ENCODE measurements at places on chromosomes 2 and 18.

DNA sequence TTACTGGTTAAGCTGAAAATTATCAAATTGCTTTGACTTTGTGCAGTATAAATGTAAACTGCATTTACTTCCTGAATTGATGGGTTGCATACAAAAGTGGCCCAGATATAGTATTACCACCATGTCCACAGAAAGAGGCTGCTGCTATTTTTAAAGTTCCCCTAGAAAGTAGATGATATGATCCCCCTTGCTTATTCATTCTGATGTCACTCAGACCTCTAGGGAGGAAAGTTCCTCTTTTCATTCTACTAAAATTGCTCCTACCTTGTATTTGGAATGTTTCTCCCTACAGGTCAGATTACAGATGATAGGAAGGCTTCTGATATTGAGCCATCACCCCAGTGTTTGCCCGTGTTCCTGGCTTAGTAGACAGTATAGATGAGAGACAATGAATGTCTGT is 247.6 kb upstream of the TNP1 start:
- DNase-seq = no peak

- DNase-seq = no peak
These were observed 130.0 kb upstream of the MC4R start for GRCh38 chr18:60502591-60502990.

- DNase-seq = no peak
These were observed 284.0 kb upstream of the GCFC2 start for GRCh38 chr2:75994759-75995158.

GRCh38 chr2:133774654-133775015 is 206.4 kb upstream of the NCKAP5 start:
- no peak for DNase-seq

DNA sequence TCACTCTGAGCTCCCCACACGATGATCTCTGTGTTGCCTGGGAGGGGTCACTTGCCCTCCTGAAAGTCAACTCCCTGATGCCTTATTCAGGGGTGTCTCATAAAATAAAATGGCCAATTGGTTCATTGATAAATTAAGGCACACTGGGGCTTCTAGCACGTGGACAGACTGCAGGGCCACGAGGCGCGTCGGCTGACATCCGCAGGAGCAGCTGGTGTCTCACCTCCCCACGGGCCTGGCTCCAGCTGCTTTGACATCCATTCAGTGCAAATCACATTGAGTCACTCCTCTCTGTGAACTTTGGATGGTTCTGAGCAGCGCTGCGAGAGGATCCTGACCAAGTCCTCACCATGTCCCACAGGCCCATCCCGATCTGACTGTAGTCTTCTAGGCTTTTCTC is 4.6 kb upstream of the ST8SIA3 start:
- DNase-seq = no peak

GRCh38 chr2:7881466-7881865 is 800.4 kb upstream of the ID2 start:
- no peak for DNase-seq

DNA sequence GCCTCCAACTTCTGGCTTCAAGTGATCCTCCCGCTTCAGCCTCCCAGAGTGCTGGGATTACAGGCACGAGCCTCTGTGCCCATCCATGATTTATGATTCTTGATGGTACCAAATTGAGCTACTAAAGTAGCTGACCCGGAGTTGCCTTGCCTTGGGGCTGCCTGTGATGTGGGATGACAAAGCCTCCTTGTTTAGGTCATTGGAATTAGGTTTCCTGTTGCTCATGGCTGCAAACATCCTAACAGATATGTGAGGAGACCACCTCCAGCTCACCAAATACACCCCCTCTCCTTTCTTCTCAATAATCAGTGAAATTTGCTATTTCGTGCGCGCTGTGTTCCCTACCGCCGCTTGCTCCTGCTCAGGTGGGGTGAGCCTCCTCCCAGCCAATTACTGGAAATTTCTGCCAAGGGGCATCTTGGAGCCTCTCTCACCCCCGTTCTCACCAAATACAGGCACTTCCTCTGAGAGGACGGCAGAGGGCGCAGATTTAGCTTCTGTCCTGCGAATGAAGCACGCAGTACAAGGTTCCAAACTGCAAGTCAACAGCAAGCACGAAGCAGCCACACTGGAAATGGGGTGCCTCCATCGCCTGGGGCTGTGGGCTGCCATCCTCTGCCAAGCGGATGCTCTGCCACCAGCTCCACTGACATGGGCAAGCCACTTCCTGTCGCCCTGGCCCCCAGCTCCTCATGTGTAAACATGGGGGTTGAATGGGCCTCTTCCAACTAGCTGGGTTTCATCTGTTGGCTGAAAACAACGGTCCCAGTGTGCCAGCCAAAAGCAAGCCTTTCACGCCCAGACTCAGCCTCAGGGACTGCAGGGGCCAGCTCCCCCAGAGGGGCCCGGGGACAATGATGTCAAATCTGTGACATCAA is 71.7 kb downstream of the NCAPH start:
- DNase-seq = peak; percentile 61

- DNase-seq = peak; percentile 36
These were observed 80.9 kb downstream of the XDH start for GRCh38 chr2:31333527-31334183.

DNA sequence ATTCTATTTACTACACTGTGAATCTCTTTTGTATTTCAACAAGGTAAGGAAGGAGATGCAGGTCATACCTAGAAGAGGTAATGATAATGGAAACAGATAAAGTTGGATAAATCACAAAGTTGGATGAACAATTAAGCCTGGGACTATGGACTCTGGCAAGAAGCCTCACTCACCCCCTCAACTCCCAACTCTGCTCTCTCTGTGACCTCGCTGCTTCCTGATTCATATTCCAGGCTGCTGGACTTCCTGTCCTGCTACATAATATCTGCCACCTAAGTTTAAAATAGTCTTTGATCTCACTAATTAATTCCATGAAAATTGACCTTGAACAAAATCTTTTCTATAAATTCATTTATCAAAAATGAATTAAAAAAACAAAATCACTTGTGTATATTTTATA is 215.3 kb downstream of the CALCRL start:
- DNase-seq = no peak

DNA sequence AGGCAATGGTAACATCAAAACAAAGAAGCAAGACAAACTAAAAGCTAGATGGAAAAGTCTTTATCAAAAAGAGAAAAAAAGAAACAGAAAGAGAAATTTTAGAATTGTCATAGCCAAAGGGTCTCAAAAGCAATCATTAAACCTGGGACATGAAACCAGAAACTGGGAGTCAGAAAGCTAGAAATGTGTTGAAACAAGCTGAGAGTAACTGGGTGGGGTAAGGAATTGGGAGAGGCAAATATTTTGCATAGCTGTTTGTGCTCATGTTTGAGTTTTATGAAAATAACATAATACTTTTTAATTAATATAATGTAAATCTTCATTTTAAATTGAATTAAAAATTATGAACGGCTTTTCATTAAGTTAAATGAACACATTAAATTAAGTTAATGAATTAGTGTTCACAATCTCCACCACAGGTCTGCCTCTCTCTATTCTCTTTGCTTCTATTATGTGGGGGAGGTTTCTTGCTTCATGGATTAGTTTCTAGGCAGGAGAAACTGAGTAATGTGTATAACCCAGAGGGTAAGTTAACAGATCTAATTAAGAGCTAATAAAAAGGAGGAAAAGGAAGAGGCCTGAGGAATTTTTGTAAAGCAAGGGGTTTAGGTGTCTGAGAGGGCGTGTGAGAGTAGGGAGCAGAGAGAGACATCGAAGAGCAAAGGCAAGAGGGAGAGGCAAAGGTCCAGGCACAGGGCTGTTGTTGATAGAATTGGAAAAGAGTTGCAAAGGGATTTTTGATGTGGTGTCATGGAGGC is 20.0 kb upstream of the SERPINB2 start:
- no peak for DNase-seq

DNA sequence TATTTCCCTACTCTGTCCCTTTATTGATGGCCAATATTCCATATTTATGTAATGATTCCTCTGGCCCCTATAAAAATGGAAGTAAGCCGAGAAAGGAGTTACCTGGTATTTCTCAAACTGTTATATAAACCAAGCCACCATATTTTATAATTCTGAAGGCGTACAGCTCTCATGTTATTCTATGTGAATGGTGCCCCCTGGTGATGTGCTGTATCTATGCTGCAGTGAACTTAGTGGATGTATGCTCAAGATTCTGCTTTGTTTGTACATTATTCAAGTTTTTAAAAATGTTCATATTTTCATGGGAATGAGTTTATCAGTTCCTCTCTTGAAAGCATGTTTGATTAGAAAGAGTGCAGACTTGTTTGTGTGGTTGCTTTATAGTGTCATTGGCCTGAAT is 194.5 kb upstream of the LRRTM1 start:
- DNase-seq = no peak

- DNase-seq = no peak
These were observed 533 bp downstream of the CXCR4 start for GRCh38 chr2:136117391-136117841.

- no peak for DNase-seq
These were observed 134.4 kb upstream of the SLC1A4 start for GRCh38 chr2:64854773-64855237.

DNA sequence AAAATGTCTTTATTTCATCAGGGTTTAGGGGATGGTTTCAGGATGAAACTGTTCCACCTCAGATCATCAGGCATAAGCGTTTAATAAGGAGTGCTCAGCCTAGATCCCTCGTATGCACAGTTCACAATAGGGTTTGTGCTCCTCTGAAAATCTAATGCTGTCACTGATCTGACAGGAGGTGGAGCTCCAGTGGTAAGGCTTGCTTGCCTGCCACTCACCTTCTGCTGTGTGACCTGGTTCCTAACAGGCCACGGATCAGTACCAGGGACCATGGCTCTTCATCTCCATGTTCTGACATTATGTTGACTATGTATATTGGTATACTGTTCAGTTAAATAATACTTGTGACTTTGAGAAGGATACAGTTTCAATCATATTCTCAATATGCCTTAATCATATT is 41.6 kb downstream of the PPIG start:
- DNase-seq = no peak

- no peak for DNase-seq
These were observed 136.6 kb downstream of the MTCL1 start for GRCh38 chr18:8841781-8842485.

DNA sequence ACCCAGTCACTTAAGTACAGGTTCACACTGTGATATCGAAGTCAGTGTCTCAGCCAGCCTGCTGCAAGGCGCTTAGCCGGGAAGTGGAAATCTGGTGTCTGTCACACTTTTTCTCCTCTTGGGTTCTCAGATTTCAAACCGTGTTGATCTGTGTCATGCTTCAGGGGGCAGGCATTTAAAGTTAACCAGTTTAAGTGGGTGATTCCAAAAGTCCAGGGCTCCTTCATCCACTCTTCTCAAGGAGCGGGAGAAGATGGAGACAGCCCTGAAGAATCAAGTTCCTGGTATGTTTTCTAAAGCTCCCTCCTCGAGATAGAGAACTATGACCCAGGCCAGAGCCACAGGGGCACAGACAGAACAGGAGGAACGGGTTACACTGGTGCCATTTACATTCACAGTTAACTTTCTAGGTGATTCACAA is 331.7 kb downstream of the GBX2 start:
- DNase-seq = no peak

- DNase-seq = peak; percentile 7
These were observed 151.3 kb downstream of the NEDD4L start for GRCh38 chr18:58195278-58195765.
